ENCODE measurements at places on chromosomes 3 and 15.

DNA sequence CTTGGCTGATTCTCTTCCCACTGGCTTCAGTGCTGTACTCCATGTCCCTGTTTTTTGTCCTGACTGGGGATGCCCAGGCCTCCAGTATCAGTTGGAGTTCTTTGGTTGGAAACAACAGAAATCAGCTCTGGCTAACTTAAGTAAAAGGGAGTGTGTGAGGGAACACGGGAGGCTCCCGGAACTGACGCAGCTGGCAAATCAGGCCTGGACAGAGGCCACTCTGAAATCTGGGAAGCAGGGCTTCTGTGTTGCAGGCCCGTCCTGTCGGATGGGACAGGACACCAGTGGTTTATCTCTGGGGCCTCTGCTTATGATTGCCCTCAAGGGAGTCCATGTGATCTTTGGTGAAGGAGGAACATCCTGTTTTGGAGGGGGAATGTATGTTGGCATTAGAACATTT lies 124.3 kb downstream of the CHCHD6 start:
- DNase-seq, result no peak

DNA sequence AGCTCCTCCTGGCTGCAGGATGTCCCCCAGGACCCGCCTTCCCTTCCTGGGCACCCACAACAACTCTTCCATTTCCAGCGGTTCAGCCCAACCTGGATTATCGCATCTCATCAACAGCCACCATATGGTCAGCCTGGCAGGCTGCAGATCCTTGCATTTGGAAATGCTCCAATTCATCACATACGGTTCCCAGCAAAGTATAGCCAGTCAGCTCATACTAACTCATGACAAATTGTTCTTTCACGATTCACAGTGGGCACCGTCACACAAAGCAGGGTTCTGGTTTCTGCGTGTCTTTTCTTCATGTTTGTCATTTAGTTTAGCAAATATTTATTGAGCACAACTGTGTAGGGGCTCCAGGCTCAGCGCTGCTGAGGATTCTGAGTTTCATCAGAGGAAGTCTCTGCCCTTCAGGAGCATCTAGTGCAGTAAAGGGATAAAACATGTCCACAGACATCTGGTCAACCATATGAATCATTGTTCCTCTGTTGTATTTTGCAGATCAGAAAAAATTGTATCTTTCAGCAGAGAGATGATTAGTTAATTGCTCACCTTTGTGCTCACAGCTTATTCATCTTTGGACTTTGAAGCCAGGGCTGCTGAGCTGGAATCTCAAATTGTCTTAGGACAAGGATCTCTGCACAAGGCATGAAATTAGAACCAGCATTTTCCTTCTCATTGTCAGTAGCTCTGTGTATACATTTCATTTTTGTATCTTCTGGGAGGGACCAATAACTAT lies 125.1 kb downstream of the GABRG3 start:
- DNase-seq, result no peak

DNA sequence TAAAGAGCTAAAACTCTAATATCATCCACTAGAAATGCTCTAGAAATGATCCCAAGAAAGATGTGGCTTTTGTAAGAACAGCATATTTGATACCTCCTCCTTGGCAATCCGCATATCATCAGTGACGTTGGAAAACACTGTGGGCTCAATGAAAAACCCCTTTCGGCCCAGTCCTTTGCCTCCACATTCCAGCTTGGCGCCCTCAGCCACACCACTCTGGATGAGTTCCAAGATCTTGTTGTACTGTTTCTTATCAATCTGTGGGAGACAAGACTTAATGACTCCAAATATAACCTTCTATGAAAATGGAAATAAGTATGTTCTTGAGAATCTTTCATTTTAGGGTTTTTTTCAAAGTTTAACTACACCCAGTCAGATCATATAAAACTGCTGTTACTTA lies 103.6 kb downstream of the ALDH1A2 start:
- no peak for DNase-seq

DNA sequence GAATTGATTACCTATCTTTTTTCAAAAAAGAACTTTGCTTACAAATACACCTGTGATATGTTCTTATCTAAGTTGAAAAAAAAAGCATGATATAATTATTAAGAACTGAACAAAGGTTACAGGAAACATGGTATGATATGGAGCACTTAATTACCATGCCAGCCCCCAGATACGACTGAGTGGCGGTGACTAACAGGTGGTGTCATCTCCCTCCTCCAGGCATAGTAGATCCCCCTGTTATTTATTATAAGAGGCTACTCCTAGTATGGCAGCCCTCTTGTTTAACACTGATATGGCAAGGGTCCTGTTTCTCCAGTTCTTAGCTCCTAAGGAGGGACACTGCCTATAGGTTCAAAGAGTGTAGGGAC lies 31.0 kb upstream of the TM4SF4 start:
- DNase-seq, result no peak

- no peak for DNase-seq
These were observed 56.8 kb downstream of the SMAD6 start for GRCh38 chr15:66758844-66759243.

DNA sequence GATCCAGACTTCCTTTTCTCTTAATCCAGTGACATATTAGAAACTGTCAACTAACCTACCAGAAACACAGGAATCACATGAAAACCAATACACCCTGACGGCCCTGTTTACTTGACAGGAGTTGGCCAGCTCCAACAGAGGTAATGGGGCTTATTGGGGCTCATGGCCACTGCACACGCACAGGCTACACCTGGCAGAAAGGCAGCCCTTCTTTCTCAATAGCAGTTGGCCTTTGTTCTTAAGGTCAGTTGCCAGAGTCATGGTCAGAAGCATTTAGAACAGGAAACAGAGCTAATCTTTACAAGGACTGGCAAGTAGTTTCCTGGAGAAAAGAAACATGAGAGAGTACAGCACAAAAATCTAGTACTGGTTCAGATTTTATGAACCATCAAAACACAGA lies 181.8 kb downstream of the MAGI1 start:
- DNase-seq, result no peak

GRCh38 chr3:119880966-119881365 lies 99.1 kb downstream of the NR1I2 start:
- no peak for DNase-seq

- DNase-seq, result no peak
These were observed 85.0 kb downstream of the FBN1 start for GRCh38 chr15:48560321-48561051.

DNA sequence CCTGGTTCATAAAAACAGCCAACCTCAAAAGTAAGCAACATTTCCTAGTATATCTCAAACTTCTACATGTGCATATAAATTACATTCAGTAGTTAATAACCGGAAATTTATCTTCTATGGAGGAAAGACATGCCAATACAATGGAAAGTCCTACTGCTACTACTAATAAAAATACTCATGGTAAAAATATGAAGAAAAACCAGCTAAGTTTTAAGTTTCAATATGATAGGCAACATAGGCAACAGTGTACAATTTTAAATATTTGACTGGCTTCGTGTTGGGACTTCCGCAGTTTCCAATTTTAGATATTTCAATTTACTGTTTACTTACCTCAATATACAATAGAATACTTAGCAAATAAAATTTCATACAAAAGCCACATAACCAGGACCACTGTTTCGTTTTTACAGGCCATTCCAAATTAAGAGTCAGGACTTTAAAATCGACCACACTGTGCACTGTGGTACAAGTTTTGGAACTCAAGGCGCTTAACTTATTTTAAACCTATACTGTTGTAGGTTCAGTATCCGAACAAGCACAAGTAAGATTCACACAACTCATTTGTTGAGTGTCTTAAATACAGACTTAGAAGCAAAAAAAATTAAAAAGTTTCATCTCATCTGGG lies 2.9 kb downstream of the NAA50 start:
- no peak for DNase-seq

DNA sequence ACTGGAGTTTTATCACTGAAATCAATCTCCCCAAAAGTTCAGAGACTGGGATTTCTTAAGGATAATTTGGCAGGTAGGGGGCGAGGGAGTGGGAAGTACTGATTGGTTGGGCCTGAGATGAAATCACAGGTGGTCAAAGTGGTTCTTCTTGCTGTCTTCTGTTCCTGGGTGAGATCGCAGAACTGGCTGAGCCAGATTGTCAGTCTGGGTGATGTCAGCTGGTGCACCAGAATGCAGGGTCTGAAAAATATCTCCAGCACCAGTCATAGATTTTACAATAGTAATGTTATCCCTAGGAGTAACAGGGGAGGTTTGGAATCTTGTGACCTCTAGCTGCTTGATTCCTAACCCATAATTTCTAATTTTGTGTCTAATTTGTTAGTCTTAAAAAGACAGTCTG lies 86.7 kb upstream of the SLC25A36 start:
- DNase-seq, result no peak

DNA sequence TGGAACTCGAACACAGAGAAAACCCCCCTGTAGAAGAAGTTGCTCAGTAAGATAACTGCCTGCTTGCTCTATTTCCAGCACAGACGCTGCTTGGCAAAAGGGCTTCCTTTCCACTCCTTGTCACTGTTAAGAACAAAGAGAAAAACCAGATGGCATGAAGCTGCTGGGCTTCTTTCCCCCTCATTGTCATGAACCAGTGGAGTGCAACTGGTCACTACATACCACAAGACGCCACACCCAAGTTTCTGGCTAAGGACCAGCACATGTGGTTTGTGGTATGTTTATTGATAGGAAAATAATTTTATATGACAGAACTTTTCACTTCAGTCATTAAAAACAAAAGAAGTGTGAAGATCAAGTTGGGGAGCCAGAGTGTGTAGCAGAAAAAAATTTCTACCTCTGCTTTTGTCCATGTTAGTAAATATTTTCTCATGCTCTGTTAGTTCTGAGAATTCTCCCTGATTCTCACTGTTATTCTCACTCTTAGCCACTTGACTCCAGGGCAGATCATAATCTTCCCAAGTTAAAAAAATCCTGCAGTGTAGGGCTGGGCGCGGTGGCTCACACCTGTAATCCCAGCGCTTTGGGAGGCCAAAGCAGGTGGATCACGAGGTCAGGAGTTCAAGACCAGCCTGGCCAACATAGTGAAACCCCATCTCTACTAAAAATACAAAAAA lies 37.9 kb downstream of the CLK3 start:
- no peak for DNase-seq

- DNase-seq, result no peak
These were observed 77.0 kb downstream of the ITGA11 start for GRCh38 chr15:68354923-68355322.

DNA sequence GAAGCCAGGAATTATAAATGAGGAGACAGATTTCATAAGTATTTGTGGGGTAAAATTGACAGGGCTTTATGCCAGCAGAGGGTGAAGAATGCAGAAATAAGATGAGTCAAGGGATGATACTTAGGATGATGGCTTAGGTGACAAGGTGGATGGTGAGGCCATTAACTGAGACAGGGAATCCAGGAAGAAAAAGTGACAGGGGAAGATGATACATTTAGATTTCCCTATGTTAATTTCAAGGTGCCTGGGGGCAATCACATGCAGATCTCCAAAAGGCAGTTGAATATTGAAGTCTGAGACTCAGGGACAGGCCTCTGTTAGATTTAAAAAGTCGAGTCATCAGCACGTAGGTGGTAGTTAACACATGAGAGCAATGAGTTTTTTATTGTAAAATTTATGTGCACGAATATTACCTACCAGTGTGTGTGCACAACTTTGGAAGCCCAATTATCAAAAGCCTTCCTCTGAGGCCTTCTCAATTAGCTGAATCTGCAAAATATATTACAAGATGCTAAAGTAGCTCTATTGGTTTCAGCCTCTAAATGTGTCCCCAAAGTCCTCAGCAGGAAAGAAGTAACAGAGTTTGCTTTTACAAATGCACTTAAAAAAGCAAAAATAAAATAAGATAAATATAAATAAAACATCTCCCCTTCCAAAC lies 67.9 kb upstream of the CHL1 start:
- DNase-seq, result no peak

- DNase-seq, result no peak
These were observed 681 bp upstream of the IL5RA start for GRCh38 chr3:3110749-3111361.

- no peak for DNase-seq
These were observed 33.7 kb upstream of the TEX264 start for GRCh38 chr3:51637144-51637940.

DNA sequence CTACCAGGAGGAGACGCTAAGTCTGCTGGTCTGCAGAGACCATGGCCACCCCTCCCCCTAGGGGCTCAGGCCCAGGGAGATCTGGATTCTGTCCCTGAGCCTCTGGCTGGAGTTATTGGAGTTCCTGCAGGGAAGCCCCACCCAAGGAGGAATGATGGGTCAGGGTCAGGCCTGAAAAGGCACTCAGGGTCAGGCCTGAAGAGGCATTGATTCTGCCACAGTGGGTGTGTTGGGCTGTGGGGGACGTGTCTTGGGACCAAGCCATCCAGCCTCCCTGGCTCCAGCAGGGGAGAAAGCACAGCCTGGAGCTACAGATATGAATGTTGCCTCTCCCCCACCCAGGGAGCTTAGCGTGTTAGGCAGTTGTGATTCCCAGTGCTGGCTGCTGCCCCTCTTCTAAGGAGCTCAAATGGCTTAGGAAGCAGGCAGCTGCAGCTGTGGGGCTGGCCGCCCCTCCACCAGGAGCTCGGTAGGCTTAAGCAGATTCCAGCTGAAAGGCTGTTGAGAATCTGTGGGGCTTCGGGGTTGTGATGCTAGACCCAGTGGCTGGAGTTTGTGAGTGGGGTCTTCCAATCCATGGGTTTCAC lies 176.7 kb downstream of the CHL1 start:
- no peak for DNase-seq

DNA sequence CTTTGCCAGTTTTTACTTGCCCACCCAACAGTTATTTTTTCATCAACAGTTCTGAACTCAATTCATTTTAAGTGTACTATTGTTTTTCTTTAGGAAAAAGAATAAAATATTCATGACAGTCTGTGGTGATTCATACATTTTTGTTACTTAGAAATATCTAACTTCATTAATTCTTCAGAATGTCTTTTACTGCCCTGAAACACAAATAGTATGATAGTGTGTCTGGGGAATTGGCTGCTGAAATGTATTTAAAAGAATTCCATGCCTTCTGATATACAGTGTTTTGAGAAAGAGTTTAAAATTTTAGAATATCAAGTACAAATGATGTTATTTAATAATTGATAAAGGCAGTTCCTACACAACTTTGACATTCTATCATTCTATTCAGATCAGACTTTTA lies 854.1 kb downstream of the NAALADL2 start:
- no peak for DNase-seq

DNA sequence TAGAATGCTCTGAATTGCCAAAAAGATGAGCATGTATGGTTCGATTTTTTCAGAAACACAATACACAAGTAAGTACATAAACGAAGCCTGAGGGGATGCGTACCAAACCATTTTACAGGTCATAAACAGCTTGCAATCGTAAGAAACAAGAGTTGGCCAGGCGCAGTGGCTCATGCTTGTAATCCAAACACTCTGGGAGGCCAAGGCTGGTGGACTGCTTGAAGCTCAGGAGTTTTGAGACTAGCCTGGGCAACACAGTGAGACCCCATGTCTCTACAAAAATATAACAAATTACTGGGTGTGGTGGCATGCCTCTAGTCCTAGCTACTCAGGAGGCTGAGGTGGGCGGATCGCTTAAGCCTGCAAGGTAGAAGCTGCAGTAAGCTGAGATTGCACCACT lies 13.4 kb downstream of the TRA2B start:
- no peak for DNase-seq

DNA sequence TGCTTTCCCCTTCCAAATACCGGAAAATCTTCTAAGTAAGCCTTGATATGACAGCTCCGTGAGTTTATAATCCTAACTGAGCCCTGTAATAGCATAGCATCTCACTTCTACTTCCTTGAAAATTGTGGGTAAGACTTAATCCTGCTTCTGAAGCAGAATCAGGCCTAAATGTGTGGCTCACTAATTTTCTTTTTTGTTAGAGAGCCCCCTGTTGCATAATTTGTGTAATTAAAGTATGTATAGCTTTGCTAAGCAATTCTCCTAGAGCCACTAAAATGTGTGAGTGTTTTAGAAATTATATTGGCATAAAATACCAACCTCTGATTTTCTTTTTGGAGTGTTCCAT lies 304.4 kb downstream of the FGF12 start:
- no peak for DNase-seq

GRCh38 chr3:72538070-72538745 lies 310.0 kb downstream of the SHQ1 start:
- DNase-seq, result no peak

Measured in osteocyte (in vitro differentiated cells).